Activated CD4-positive, CD25-positive, alpha-beta regulatory T cell (primary cell): ENCODE measurements at places on chromosomes 5 and 9.
A peak's percentile ranks its signal among the peaks of the same experiment; 100 is the strongest.

DNA sequence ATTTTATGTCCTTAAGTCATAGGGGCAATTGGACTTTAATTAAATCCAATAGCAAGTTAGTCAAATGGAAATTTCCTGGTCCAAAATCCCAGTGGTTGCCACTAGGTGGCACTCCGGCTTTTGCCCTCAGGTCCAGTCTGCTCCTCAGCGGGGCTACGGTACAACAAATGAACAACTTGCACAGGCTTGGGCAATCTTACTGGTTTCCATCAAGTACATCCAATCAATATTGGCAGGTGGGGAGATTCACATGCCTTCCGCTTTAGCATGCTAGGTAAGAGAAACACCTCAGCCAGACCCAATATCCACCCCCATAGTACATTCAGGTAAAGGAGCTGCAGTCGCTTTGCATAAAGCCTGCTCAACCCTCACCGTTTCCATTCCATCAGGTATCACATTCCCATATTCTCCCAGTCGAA is 6.3 kb upstream of the MXD3 start:
- peak; percentile 65 for DNase-seq

- no peak for DNase-seq
Observed at GRCh38 chr5:108876451-108876850, 128.8 kb downstream of the FER start.

DNA sequence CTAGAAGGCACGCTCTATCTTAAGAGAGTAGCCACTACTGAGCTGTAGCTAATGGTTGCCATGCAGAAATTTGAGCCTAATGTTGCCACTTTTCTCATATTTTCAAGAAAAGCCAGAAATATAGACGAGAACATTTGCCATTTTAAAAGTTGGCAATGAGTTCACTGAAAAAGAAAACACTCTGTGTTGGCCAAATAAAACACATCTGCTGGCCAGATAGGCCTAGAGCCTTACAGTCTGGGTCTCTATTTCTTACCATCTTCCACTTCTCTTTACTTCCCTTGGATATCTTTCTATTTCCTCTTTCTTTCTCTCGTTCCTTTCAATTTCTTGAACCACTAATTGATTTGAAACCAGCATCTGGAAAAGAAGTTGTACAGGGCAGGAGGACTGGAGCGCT is 36.6 kb upstream of the VCAN start:
- no peak for DNase-seq

DNA sequence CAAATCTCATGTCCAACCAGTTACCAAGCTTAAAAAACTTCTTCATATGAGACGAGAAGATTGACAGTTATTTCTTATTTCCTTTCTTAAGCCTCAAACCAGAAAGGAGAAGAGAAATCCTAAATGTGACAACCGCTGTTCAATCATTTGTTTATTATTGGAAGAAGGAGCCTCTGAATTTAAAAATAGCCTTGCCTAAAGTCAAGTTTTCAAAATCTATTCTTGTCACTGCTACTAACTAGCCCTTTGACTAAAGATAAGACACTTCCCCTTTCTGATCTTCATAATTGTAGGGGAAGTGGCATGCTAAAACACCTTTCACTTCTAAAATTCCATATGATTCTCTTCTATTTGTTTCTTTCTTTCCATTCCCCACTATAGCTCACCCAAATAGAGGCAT is 106.2 kb upstream of the EMB start:
- DNase-seq = no peak

DNA sequence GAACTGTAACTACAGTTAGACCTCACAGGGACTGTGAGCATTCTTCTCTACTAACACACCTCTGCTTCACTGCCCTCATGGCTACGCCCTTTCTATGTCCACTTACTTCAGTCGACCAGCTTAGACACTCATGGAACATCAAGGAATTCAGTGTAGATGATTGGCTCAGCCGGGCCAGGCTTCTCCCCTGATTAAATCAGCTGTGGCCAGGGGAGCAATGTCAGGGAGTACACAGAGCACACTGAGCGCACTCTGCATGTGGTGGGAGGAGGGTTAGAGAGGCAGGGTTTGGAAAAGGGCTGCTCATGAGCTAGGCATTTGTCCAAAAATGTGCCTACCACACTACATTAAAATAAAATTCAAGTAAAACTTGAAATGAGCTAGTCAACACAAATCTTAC is 400.5 kb downstream of the ARRDC3 start:
- no peak for DNase-seq

GRCh38 chr5:16701134-16702099 is 84.6 kb upstream of the RETREG1 start:
- DNase-seq = no peak

DNA sequence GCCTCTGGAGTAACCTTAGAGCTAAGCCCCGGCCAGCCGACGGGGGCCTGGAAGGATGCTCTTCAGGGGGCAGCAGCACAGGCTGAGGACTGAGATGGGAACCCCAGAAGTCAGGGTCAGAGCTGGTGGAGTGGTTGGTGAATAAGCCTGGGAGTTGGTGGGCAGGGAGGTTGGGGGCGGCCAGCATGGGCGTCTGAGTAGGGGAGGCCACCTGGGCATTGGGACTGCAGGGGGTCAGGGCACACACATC is 14.4 kb downstream of the NINJ1 start:
- DNase-seq = no peak

DNA sequence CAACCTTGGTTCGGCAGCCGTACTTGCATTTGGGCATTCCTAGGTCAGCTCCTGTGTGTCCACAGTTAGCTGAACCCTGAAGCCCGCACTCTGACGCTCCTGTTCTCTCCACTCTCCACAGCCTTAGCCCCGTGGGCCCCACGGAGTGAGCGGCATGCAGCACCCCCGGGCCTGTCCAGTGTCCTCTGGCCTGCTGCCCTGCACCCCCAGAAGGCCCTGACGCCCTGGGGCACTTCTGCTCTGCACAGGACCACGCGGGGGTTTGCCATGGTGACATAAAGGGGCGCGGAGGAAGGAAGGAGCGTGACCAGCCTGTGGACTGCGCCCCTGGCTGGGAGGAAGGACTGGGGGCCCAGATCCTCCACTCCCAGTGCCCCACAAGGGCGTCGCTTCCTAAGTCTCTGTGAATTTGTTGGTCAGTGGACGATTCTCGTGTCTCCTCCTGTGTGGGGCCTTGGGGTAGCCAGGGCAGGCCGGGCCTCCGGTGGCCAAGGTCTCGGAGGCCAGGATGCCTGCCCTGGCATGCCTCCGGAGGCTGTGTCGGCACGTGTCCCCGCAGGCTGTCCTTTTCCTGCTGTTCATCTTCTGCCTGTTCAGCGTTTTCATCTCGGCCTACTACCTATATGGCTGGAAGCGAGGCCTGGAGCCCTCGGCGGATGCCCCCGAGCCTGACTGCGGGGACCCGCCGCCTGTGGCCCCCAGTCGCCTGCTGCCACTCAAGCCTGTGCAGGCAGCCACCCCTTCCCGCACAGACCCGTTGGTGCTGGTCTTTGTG is 13.0 kb downstream of the NDST1 start:
- DNase-seq = no peak

GRCh38 chr5:168046163-168046562 is 245.3 kb upstream of the WWC1 start:
- DNase-seq = no peak

DNA sequence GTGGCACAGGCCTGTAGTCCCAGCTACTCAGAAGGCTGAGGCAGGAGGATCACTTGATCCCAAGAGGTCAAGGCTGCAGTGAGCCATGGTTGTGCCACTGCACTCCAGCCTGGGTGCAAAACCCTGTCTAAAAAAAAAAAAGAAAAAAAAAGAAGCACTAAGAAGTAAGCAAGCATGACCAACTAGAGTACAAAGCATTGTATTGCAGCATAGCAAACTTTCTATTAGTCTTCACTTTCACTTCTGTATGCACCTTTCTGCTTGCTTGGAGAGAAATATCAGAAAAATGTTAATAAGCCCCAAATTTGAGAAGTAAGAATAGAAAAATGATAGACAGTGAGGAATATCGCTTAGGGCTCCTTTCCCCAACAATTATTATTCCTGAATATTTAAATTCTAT is 497.7 kb upstream of the WWC1 start:
- DNase-seq = no peak

DNA sequence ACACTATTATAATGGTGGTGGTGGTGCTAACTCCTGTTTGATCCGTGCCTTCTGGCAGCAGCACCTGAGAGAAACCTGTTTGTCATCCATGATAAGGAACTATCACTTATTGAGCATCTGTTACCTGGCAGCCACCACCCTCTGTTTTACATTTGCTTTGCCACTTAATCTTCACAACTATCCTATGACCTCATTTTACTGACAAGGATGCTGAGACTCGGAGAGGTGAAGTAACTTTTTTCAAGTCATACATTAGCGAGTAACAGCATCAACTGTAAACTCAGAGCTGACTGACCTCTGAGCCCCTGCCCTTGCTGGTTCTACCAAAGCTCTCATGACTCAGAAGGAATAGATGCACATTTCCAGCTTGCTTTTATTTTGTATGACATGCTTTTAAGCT is 81.1 kb downstream of the EGFLAM start:
- no peak for DNase-seq

DNA sequence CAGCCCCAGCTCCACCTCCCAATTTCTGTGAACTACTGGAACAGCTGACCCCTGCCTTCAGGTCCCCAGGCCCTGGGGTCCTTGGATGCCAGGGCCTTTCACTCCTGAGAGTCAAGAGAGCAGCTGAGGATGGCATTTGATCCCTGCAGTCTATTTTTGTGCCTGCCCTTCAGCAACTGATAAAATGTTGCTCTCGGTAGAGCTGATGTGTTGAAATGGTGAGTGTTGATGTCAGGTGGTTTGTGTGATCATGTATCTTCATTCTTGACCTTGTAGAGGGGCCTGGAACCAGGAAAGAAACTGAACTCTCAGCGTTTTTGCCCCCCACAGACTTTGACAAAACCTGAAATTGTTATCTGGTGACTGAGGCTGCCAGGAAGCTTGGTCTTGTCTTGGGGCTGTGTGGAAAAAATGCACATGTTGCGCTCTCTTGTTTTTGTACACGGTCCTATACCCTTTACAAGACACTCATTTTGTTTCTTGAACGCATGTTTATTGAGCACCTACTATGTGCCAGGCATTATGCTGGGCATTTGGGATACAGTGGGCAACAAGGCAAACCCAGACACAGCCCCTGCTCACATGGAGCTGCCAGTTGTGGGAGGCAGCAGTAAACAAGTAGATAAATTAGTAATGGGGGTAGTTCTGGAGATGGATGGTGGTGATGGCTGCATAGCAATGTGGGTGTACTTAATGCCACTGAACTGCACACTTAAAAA is 78.3 kb downstream of the PPARGC1B start:
- DNase-seq = no peak

DNA sequence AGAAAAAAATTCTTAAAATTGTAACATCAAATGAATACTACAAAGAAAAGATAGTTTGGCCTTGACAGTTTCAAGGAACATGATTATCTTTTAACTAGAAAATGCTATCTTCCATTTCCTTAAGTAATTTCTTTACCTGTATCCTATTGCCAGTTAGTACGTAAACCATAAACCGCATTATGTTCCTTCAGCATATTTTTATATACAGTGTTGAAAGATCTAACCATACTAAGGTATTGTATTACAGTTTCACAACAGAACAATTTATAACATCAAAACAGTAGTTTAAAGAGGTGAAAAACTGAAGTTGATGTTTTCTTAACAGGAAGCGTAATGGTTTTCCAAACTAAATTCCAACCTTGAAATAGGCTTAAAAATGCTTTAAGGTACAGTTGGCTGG is 45.1 kb downstream of the GLRX start:
- DNase-seq = no peak

DNA sequence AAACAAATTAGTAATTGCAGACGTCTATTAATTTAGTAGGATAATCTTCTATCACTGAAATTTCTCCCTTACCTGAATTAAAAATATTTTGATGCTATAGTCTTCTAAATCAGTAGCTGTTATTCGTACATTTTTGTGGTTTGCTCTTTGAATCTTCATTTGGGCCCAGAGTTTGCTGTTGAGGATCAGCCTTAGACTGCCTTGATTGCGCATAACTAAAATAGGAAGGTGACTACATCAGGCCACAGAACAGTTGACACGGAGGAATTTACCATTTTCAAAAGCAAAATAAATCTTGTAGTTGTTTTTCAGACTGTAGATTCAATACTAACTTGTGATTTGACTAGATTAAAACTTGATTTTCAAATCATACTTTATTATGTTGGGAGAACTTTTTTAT is 11.8 kb upstream of the NADK2 start:
- DNase-seq = no peak

DNA sequence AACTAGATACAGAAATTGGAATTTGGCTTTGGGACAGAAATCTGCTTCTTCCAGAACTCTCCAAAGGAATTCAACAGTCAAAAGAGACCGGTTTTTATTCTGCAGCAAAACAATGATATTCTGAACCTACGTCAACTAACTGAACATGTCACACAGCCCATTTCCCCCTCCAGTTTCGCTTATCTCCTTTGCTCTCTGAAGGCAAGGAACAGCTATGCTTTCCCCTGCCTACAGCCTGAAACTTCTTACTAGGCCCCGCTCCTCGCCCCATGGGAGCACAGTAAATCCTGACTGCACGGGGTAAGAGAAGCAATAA is 488 bp downstream of the SKIC3 start:
- no peak for DNase-seq

DNA sequence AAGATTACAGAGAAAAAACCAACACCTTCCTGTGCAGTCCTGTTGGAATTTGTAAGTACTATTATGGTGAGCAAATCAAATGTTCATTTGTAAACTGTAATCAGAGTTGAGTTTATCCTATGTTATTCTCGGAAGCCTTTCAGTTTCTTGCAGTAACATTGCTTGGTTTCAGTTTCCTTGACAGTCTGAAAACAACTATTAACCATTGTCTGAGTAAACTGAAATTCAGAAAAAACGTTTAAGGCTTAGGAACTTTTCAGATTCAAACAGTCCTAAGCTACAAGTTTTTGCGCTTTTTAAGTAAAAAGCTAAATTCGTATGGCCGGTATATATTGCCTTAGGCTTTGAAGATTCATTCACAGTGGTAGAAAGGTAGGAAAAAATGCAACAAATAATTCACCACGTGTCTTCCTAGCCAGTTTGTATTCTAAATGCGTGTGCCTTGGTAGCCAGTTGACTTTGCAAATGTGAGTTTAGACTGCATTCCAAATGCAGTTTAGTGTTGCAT is 2.5 kb downstream of the GPBP1 start:
- DNase-seq = no peak

DNA sequence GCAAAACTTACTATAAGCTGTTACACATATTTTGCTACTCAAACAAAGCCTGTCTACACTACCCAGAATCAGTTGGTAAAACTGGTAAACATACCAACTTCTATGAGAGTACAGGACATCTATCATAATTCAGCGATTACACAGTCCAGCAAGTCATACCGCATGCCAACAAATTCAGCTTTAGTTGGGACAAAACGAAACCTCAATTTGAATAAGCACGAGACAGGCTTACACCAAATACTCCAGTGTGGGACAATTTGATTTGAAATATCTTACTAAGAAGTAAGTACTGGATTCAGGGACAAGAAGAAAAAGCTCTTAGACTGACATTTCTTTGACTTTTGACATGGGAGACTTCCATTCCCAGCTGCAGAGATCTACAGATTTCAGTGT is 2.0 kb downstream of the NRG2 start:
- no peak for DNase-seq

GRCh38 chr9:116468369-116468768 is 218.7 kb upstream of the TRIM32 start:
- DNase-seq = no peak
